Colonic mucosa (tissue), 4 donors: ENCODE measurements at places on chromosomes 2 and 18. TPM values are rescaled to one million over a fixed set of nuclear protein-coding genes. Genes with fewer than 3 reads are reported as not detected.

The LHCGR gene
- not detected for total RNA-seq

The LYG1 gene
- total RNA-seq, result 1.1 TPM

The ARL4C gene
- 4.9 TPM for total RNA-seq

The DNAJC27 gene
- total RNA-seq, result 3.9 TPM

The CRYGC gene
- not detected for total RNA-seq

The TOGARAM2 gene
- total RNA-seq, result 0.59 TPM

The IL1RN gene
- total RNA-seq, result 6.0 TPM

The NAT8 gene
- 0.64 TPM for total RNA-seq

The RFTN2 gene
- total RNA-seq, result 2.2 TPM

The QPCT gene
- total RNA-seq, result 5.3 TPM

The MREG gene
- total RNA-seq, result 9.4 TPM

The CD226 gene
- 1.0 TPM for total RNA-seq

DNA sequence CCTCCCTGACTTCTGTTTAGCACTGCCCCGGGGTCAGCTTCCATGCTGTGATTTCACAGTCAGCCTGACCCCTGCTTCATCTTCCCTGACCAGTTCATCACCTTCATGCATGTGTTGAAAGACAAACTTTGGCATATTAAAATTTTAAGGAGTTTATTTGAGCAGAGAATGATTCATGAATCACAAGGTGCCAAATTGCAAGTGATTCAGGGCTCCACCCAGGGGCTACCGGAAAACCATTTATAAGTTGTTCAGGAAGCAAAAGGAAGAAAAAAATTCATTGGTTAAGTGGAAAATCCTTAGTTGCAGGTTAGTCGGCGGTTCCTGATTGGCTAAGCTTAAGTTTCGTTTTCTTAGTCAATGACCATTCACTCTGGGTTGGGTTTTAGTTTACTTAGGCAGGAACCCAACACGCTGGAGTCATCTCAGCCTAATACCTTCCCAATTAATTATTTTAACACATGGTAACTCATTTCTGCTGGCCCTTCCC is 10.6 kb downstream of the IL1F10 start:
- peak; percentile 26 for DNase-seq

DNA sequence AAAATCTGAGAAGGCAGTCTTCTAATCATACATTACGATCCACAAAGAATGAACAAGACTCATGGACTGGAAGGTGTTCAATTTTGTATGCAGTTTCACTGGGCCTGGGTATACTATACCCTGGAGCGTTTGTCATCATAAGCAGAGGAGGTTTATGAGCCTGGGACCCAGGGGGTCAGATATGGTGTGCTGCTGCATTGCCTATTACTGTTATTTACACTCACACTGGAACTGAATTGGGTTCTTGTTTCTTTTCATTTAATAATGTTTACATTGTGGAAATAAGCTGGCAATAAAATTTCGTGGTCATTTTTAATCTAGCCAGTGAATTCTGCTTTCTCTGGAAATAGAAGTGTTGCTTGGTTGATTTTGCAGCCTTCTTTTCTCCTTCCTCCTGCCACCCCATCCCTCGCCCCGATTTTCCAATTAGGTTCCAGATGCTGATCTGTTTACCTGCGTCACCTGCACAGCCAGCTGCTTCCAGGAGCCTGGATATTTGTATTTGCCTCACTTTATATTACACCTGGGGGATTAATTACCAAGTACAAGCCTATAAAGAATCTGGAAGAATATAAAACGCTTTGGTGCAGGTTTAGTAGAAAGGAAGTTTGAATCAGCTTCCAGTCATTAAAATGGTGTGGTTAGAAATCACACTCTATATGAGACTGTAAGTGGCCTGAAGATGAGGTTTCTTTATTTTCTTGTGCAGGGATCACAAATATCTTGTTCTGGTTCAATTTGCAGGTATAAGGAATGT is 234.4 kb downstream of the SOCS6 start:
- no peak for DNase-seq

DNA sequence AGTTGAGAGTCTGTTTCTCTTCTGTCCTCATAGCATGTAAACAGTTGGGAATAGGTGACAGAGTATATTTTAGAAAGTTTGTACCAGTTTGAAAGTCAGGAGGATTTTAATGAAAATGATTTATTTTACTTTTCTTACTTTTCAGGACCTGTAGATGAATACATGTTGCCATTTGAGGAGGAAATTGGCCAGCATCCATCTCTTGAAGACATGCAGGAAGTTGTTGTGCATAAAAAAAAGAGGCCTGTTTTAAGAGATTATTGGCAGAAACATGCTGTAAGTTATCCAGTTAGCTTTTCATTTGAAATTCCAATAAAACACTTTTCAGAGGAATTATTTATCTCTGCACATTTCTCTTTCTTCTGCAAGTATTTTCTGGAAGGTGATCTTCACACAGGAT is 81.1 kb downstream of the ACVR2A start:
- DNase-seq, result no peak

GRCh38 chr2:225276207-225276606 is 123.3 kb upstream of the NYAP2 start:
- no peak for DNase-seq

DNA sequence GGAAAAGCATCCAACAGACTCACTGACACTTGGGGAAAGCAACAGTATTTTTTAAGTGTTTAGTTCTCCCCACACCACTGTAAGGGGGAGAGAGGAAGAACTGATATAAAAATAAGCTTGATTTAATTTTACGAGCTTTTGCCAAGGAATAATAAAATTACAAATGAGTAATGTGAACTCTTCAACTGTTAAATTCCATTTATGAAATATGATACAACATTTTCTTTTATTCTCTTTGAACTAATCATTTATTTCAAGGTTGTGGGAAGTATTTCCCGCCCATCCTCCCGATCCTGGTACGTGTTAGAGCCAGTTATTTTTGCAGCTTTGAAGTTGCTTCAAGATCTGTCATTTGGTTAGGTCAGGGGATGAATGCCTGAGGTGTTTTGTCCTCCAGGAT is 35.2 kb downstream of the WDPCP start:
- DNase-seq, result no peak

- DNase-seq, result no peak
Measured at GRCh38 chr2:240689975-240690374, 1.7 kb upstream of the AQP12A start.

DNA sequence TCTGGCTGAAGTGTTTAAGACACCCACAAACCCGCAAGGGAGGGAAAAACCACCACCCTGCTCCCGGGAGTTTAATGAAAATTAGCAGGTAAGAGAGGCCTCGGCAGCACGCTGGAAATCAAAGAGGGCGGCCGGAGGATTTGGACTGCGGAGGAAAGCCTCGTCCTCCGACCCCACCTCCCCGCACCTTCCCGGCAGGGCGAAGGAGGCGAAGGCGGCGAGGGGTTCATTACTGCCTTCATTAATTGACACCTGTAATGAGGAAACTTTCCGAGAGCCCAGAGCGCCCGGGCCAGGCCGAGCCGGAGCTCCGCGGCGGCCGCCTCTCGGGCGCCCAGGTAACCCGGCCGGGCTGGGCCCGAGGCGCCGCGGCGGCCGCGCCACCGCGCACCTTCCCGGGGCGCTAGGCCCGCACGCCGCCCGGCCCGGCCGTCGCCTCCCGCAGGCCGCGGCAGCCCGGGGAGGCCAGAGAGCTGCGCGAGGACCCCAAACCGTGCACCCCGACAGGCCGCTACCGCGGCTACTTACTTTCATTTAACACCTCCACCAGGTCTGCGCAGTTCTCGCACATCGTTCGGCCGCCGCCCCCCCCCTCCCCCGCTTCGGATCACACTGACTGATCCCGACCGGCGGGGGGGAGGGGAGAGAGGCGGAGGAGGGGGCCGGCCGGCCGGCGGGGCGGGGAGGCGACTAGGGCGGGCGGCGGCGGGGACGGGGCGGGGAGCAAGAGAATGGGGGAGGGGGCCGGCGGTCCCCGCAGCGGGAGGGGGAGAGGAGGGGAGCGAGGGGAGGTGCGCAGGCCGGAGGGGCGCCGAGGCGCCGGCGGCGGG is 550 bp downstream of the USP34 start:
- DNase-seq, result peak; percentile 94

DNA sequence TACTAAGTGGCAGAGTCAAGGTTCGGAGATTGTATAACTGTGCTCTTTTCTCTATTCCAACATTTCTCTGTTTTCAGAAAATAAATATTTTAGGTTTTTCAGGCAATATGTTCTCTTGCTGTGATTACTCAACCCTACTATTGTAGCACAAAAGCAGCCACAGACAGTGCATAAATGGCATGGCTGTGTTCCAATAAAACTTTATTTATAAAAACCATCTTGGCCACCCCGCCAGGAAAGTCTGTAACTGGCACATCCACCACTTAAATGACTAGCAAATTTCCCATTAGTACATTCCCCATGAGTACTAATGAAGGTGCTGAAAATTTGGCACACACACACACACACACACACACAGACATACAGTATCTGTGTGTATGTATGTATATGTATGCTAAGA is 30.8 kb upstream of the PARD3B start:
- DNase-seq, result no peak

GRCh38 chr18:78564518-78564917 is 415.1 kb upstream of the SALL3 start:
- no peak for DNase-seq

- no peak for DNase-seq
Measured at GRCh38 chr18:10688766-10689165, 162.9 kb downstream of the NAPG start.

GRCh38 chr18:51724790-51725721 is 527.6 kb upstream of the MEX3C start:
- DNase-seq, result no peak

DNA sequence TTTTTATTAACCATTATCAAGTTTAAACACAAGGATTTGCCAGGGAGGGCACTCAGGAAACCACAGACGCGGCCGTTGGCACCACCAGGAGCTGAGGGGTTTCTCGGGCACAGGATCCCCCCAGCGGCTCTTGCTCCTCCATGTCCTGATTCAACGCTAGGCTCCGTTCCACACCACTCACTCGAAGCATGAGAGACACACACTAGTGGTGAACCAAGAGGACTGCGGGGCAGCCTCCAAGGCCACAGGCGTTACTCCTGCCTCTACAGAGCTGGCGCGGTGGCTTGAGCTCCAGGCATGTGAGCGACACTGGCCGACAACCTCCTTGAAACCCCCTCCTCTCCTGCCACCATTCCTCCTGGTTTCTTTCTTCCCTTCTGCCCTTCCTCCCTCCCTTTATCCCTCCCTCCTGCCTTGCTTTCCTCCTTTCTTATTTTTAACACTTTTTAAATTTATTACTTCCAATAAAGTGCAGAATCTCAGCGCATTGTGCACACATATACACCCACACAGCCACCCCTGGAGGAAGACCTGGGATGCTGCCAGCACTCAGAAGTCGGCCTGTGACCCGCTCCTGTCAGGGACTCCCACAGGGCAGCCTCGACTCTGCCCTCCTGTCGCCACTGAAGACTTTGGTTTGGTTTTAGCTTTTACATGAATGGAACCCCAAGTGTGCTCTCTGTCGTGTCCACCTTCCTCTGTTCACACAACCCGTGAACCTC is 21.7 kb downstream of the COX7A2L start:
- no peak for DNase-seq

DNA sequence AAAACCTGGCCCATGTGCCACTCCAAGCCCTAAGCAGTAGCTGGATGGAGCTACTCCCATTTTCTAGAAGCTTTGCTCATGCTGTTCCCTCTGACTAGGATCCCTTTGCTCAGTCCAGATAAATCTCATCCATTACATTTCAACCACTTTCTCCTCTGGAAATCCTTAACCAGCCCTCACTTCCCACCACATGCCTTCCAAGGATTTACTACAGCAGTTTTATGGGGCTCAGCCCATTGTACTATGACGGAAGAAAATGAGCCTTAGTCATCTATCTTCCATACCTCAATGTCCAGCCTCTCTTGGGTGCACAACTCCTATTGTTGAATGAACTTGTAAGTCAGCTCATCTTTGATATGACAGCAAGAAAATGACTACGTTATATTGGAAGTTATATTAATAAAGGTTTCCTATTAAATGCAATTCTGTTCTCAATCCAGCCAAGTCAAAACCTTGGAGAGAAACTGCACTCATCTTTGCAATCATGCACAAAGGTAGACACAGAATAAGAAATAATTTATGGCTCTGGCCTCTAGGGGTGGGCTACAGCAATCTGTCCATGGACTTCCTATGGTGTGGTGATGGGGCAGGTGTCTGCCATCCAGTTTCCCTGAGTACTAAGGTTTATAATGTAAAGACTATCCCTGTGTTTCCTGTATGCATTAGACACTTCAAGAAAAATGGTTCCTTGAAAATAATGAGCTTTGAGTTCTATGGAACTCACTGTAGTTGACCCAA is 3.4 kb downstream of the B4GALT6 start:
- DNase-seq, result peak; percentile 43

DNA sequence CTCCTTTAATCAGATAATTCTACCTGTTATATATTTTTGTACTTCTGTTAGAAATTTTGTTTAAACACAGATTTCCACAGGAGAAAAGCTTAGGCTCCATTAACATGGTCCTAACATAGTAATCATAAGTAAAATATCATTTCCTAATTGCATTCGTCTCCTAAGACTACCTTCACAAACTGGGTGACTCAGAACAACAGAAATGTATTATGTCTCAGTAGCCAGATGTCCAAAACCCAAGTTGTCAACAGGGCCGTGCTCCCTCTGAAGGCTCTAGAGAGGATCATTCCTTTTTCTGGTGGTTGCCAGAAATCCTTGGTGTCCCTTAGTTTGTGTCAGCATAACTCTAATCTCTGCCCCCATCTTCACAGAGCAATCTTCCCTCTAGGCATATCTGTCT is 5.4 kb downstream of the FBXO15 start:
- no peak for DNase-seq

DNA sequence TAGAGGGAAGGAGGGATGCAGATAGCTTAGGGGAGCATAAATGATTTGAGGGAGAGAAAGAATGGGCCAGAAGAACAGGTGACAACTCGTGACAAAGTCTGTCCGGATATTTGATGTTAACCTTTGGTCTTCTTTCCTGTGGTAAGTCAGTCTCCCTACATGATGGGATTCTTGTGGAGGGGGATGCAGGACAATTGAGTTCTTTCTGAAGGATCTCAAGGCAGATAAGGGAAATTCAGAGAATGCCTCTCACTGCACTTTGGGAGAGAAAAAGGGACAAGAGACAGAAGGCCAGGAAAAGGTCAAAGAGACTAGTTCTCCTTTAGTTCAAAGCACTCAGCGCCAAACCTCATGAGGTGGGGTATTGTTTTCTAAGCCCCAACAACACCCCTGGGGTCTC is 34.2 kb downstream of the FBXO36 start:
- no peak for DNase-seq

- no peak for DNase-seq
Measured at GRCh38 chr18:77046409-77046808, 86.2 kb downstream of the MBP start.
